ENCODE measurements at places on chromosomes 12 and 14.

DNA sequence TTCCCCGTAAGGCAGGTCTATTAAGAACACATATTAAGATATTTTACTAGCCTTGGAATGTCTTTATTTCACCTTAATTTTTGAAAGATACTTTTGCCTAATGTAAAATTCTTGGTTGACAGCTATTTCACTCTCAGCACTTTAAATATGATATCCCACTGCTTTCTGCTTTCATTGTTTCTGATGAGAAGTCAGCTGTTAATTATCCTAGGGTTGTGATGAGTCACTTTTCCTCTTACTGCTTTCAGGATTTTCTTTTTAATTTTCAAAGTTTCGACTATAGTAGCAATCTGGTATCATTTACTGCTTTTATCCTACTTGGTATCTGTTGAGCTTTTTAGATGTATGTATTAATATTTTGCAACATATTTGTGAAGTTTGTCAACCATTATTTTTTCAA lies 578.9 kb upstream of the ATP2B1 start:
- ATAC-seq: no peak

DNA sequence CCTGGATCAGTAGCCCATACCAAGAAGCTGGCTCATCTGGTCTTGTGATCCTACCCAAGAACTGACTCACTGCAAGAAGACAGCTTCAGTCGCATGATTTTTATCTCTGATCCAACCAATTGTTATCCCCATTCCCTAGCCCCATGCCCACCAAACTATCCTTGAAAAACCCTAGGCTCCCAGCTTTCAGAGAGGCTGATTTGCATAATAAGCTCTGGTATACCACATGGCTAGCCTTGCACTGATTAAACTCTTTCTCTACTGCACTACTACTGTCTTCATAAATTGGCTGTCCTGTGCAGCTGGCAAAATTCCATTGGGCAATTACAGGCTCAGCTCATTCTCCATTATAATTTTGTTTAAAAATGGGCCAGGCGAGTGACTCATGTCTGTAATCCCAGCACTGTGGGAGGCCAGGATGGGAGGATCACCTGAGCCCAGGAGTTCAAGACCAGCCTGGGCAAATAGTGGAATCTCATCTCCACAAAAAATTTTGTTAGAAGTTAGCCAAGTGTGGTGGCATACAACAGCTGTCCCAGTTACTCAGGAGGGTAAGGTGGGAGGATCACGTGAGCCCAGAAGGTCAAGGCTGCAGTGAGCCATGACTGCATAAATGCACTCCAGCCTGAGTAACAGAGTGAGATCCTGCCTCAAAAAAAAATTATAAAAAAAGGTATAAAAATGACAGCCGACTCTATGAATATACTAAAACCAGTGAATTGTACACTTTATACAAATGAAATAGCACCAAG lies 76.7 kb upstream of the EIF5 start:
- no peak for ATAC-seq

GRCh38 chr14:93857500-93858283 lies 69.4 kb upstream of the PRIMA1 start:
- peak; percentile 19 for ATAC-seq

- peak; percentile 69 for ATAC-seq
These were observed 17.1 kb upstream of the EMP1 start for GRCh38 chr12:13179211-13180074.

GRCh38 chr14:64998455-64998931 lies 11.8 kb downstream of the FNTB start:
- ATAC-seq: no peak

DNA sequence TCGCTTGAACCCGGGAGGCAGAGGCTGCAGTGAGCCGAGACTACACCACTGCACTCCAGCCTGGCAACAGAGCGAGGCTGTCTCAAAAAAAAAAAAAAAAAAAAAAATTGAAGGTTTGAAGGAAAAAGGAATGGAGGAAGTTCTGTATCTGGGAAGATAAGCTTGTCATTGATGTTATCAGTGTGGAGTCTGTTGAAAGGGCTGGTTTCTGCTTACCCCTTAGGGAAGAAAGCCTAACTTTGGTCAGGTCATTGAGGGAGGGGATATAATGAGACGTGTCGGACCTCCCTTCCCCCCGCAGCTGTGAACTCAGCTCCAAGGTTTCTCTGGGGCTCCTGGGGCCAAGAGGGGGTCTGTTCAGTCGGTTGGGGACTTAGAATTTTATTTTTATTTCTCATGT lies 16.4 kb downstream of the DAO start:
- no peak for ATAC-seq

DNA sequence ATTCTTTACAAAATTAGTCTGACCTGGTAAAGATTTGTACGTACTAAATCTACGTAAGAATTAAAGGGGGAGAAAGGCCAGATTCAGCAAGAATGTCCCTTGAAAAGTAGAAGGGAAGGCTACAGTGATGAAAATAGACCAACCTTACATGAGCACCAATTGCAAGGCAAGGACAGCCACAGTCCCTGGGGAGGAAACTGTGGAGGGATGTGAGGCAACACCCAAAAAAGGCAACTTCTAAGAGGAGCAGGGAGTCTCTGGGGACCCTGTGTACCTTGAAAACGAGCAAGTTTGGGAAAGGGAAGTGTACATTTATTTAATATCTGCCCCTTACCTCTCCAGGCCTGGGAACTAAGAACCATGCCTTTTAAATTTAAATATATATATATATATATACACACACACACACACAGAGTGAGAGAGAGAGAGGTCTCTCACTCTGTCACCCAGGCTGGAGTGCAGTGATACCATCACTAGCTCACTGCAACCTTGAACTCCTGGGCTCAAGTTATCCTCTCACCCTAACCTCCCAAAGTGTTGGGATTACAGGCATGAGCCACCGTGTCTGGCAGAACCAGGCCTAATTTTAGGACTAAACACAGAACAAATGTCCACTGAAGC lies 56.4 kb downstream of the TMCC3 start:
- no peak for ATAC-seq

DNA sequence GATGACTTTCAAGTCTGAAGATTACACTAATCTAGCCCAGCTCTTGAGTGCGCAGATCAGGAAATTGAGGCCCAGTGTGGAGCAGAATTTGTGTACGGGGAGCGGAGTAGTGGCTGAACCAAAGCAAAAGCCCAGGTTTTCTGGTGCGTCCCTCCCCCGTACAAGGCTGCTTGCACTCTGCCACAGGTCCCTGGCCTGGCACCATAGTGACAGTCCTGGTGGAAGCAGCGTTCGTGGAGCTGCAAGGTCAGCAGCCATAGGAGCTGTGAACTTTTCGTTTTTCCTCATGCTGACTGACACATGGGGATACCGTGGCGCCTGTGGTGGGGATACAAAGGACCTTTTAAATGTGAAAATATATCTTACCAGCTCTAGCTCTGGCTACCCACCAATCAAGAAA lies 1.7 kb downstream of the EVL start:
- no peak for ATAC-seq

DNA sequence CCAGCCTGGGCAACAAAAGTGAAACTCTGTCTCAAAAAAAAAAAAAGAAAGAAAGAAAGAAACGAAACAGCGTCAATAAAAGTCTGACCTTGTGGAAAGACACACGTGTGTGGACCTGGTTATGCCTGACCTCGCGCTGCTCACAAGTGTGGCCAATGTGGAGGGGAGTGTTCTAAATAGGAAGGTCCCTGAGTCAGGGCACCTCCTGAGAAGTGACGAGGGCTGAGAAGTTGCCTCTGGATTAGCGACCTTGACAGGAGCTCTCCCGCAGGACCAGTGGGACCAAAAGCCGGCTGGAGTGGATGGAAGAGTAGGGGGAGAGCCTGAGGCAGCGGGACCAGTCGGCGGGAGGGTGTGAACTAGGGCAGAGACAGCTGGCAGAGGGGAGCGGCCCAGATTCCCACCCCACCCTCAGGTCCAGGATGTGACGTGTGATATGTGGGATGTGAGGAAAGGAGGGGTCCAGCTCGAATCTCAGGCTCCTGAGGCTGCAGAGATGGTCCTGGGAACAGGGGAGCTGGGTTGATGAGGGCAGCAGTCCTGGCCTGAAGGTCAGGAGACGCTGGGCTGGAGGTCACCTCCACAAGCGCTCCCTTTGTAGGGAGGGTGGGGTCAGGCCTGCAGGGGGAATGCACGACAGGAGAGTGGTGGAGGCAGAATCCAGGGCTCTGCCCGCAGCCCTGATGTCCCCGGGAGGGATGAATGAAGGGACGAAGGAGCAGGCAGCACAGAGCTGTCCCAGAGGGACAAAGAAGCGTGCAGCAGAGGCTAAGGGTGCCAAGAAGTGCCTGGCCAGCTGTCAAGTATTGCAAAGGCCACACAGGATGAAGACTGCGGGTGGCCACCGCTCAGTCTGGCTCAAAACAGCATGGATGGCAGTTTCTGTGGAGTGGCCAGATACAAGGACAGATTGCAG lies 24.8 kb upstream of the GPR68 start:
- no peak for ATAC-seq

- peak; percentile 79 for ATAC-seq
These were observed 94.3 kb downstream of the RFLNA start for GRCh38 chr12:124389138-124389724.

- ATAC-seq: no peak
These were observed 66.1 kb downstream of the ABCD2 start for GRCh38 chr12:39553476-39553875.

GRCh38 chr12:95859344-95859816 lies 628 bp downstream of the SNRPF start:
- no peak for ATAC-seq

DNA sequence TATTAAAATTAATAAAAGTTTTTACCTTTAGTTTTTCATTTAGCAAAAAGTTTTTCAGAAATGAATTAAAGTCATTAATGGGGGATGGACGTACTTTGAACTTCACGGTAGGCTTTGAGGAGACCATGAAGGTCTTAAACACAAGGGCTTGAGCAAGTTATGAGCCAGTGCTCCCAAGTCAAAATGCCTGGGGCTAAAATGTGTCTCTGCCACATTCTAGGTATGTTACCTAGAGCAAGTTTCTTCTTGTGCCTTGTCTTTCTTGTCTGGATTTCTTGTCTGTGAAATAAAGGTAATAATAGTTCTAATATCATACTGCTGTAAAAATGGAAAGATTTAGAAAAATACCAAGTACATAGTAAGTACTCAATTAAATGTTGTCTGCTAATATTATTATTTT lies 132.7 kb upstream of the USP15 start:
- ATAC-seq: no peak

DNA sequence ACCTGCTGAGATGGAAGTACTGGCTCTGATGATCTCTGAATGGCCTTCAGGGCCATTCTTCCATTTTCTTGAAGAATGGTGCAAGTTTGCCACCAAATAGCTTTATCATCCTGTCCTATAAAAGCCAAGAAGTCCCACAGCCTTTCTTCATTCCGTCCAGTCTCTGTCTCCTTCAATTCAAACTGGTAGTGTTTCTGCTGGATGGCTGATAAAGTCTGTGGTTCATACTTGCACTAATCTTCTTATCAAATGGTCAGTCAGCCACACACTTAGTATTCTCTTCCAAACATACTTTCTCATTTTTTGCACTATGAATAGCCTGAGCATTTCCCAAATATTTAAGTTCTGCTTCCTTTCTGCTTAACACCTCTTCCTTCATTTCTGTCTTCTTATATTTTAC lies 39.4 kb upstream of the BEGAIN start:
- no peak for ATAC-seq

- no peak for ATAC-seq
These were observed 22.9 kb upstream of the ANAPC7 start for GRCh38 chr12:110426406-110426805.

GRCh38 chr12:72275526-72275925 lies 3.4 kb downstream of the TRHDE start:
- ATAC-seq: no peak

DNA sequence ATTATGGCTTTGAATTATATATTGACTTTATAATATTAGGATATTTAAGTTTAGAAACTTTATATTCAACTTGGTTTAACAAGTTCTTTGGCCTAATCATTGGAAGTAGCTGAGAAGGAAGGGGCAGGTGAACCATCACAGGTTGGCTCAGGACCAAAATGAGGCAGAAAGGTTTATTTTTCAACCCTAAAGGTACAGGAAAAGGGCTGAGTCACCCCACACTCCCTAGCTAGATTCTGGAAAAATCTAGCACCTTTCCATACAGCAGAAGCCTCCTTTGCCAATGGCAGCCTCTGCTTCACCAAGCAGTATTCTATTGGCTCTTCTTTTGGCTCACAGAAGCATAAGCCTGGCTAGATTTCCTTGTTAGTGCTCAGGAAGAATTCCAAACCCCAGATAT lies 19.3 kb upstream of the MED6 start:
- ATAC-seq: no peak

DNA sequence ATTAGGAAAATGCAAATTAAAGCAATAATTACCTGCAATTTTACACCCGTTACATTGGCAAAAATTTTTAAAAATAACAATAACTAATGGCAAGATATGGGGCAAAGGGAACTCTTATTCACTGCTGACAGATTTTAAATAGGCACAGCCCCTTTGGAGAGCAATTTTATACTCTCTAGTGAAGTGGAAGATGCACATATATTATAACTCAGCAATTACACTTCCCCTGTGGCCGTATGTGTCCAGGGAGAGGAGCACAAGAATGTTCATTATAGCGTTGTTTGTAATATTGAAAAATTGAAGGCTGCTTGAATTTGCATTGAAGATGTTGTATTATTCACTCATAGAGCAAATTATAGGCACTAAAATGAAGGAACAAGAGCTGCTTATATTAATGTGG lies 488.3 kb upstream of the ATXN7L3B start:
- no peak for ATAC-seq

GRCh38 chr12:89516633-89517032 lies 8.0 kb downstream of the GALNT4 start:
- ATAC-seq: no peak

DNA sequence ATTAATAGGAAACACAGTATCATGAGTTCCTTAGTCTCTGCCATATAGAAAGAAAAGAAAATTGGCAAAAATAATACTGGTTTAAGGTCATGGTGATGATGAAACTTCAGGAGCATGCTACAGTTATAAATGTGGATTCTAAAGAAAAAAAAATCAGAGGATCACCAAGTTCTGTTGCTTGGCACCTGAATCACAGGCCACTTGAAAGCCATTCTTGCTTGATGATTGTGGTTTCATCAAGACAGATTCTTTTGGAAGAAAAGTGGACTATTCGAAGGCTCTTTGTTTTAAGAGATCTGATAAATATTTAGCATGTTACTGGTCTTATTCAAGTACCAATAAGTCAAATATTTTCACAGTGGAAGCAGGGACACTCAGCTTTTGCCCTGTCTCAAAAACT lies 148.9 kb downstream of the SAMD4A start:
- ATAC-seq: no peak

GRCh38 chr12:45327823-45328383 lies 112.0 kb downstream of the ANO6 start:
- ATAC-seq: no peak

GRCh38 chr12:26373606-26374495 lies 178.5 kb downstream of the SSPN start:
- no peak for ATAC-seq

DNA sequence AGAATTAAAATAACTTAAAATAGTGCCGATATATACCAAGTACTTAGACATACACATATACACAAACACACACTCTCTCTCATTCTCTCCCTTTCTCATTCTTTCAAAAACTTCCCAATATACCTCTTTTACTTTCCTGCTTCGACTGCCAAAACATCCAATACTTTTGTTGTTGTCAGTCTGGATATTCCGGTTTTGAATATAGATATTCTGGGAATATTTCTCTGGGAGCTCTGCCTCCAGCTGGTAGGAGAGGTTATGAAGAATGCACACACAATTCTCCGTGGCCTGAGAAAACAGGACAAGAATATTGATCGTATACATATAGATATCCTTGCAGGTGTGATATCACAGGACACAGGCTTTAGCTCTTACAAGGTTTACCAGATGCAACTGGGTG lies 66.6 kb upstream of the YARS2 start:
- ATAC-seq: no peak
